ENCODE measurements at places on chromosomes 1 and 21.

GRCh38 chr1:109535481-109535880, 4.2 kb upstream of the GPR61 start:
- DNase-seq = no peak

DNA sequence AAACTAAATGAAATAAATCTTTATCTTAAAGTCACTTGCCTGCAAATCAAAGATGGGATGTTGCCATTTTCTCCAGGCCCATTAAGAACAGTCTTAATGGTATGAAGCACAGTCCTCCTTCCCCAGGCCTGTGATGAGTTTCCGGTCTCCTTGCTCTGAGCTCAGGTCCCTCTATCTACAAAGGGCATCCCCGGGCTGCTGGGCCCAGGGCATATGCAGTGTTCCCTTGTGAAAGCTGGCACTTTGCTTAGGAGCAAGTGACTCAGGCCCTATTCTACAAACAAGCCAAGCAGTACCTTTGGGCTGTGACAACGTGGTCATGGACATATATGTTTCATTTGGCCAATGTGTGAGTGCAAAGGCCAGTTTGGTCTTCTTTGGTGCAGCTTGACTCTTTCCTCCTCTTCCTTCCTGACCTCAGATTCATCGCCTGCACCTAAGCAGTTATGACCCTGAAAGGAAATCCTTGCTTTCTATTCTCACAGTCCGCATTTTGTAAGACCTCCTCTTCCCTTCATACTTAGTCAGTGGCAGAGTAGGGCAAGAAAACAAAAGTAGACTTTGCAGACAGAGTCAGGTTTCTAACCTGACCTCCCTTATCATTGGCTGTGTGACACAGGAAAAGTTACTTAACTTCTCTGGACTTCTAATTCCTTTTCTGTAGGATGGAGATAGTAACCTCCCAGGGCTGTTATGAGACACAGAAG, 109.5 kb downstream of the ERG start:
- no peak for DNase-seq

DNA sequence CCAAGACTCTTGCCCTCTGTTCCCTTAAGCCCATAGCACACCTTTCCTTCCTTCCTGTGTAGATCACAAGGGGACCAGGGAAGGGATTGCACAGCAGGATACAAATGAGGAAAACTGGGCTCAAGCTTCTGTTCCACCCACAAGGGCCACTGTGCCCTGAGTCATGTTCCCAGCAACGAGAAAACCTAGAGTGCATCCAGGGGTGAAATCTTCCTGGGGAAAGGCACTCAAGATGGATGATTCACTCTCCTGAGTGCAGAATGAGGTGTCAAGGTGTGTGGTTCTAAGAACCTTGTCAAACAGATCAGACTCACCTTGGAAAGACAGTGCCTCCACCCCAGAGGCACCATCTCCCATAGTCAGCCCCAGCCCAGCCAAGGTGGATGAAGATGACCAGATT, 40.7 kb upstream of the EYA3 start:
- peak; percentile 53 for DNase-seq

GRCh38 chr1:217140041-217140901, 417.0 kb upstream of the ESRRG start:
- no peak for DNase-seq

DNA sequence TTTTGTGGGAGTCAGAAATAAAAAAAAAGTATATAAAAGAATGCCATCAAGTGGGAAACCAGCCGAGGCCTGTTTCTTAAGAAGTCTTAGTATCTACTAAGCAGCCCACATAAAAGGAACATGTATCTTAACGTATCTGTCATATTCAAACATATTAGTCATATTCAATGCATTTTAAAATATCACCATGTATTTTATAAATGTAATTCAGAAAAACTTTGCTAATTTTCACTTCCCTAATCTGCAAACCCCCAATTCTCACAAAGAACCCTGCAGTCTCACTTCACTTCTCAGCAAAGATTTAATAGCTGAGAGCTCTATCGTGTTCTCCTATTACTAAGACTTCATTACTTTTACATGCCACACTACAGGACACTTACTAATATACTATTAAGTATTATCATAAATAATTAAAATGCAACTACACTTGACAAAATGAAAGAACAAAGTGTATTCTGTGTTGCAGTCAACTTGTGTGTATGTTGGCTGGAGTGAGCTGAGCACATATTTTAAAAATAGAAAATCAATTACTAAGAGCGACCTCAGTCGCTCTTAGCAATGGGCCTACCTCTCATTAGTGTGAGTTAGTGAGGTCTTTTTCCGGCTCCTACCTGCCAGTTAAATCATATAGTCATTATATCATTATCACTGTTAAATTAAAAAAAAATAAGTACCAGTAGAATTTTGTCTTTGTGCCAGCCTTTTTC, 484.3 kb downstream of the LMO4 start:
- DNase-seq = no peak

GRCh38 chr1:109091078-109091838, 694 bp downstream of the TMEM167B start:
- DNase-seq = peak; percentile 76

DNA sequence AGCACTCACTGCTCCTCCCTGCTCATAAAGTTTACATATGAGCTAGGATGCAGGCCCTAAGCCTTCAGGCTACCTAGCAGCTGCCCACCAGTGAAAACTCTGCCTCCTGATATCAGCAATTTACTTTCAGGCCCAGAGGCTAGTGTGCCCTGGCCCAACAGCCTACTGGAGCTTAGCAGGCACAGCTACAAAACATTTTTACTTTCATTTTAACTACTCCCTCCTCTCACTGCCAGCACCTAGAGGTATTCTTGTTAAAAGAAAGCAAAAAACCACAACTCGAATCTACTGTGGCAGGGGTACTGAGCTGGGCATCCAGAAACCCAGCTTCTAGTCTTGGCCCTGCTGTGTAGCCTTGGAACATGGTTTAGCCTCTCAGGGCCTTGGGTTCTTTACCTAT, 5.8 kb upstream of the LORICRIN start:
- no peak for DNase-seq

- no peak for DNase-seq
Observed at GRCh38 chr1:11768821-11769220, 6.8 kb downstream of the C1orf167 start.

DNA sequence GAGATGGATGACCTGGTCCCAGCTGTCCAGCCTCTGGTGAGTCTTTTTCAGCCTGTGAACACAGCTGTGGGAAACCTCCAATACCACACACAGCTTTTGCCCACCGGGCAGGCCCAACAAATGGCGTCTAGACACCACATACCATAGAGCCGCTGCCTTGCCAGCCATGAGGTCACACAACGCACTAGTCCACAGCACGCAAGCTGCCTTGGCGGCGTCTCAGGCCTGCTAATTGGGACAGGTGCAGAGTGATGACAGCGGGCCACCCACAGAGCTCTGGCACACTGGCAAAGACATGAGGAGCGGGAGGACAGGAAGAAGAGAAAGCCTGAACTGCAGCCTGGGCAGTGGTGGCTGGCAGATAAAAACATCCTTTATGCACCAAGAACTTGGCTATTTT, 125.5 kb downstream of the ADAMTS1 start:
- DNase-seq = no peak

- no peak for DNase-seq
Observed at GRCh38 chr1:46749404-46749803, 30.5 kb upstream of the EFCAB14 start.

DNA sequence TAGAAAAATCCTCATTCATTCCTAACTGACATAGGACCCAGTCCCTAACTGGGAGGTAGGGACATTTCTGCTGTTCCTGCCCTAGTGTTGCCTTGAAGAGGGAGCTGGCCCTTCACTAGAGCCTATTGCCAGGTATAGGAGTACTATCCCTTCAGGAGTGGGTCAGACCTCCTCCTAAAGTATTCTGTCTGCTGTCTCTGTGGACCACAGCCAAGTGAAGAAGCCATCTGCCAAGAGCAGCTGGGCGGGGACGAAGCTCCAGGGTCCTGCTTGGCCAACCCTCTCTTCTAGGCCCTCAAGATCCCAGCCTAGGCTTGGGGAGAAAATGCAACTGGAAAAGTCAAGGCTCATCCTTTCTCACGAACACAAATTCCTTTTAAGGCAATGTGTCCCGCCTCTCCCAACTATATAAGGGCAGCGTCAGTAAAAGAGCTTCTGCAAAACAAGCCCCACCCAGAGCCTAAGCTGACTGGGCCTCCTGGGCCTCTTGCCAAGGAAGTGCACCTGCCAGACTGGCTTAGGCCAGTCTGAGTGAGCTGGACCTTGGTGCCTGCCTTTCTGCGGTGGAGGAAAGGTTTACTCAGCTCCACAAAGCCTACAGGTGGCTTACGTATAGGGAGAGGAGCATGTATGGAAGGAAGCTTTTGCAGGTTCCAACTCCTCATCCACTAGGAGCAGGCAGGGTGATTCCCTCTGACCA, 638 bp upstream of the TUFT1 start:
- DNase-seq = peak; percentile 88

- DNase-seq = no peak
Observed at GRCh38 chr1:220703305-220703704, 13.1 kb downstream of the C1orf115 start.

DNA sequence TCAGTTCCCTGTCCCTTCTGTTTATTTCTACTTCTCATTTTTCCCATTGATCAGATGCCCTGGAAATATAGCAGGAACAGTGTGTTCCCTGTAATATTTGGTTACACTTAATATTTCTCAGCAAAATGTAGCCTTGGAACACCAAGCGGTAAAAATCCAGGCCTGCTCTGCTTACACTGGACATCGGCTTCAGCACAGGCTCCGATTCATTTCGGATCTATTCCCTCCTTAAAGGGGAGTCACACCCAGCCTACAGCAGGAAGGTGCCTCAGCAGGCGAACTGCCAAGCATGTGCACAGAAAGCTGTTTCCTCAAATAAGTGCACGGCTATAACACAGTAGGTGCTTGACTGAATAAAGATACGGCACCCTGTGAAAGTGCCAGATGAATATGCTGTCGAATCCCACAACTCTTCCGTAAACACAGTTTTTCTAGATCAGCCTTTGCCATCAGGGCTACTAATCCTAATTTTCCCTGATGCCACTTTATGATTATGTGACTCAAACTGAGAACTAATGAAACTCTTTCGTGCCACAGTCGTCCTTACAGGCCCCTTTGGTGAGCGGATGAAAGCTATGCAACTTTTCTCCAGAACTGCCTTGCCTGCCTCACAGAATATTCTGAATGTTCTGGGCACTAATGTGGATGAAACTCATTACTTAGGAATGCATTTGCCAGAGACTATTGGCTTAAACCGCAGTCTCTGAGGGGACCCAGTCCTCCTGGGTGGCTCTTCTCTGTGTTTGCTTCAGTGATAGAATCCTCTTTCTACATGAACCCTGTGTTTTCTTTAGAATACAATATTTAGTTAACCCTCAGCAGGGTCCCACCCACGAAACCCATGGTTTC, 275.5 kb upstream of the RUNX1 start:
- DNase-seq = peak; percentile 84

DNA sequence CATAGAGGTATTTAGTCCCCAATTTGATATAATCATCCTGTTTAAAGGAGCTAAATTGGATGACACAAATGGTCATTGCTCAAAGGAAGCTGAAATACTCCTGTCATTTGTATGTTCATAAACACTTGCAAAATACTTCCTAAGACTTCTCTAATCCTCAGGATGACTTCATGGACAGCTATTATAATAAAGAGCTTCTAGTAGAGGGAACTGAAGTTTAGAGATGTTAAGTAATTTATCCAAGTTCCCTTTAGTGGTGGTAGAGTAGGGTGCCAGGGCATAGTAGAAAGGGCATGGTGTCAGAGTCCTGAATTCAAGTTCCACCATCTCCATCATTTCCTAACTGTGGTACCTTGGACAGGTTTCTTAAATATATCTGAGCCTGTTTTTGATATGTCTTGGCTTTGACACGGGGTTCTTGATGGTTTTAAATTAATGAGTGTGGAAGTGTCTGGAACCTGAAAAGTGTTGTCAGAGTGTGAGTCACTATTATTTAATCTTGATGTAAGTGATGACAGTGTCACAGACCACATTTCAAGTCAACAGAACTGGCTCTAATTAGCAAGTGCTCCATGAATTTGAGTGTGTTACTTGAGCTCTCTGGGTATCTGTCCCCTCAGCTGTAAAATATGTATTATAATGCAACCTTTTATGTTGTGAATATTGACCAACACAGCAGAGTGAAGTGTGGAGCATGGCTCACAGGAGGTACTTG, 12.1 kb upstream of the GBP6 start:
- DNase-seq = no peak

DNA sequence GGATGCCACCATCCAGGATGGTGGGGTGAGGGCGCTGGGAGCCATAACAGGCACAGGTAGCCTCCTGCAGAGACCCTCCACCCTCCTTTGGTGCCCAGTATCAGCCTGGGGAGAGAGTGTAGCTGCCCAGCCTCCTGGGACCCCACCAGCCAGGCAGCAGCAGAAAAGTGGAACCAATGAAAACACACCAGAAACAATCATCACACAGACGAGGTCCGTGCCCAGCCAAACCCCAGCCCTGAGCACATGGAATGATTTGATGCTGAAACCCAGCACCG, 285.1 kb downstream of the PTPRU start:
- no peak for DNase-seq

- DNase-seq = peak; percentile 14
Observed at GRCh38 chr1:8777867-8778266, 39.6 kb downstream of the RERE start.

DNA sequence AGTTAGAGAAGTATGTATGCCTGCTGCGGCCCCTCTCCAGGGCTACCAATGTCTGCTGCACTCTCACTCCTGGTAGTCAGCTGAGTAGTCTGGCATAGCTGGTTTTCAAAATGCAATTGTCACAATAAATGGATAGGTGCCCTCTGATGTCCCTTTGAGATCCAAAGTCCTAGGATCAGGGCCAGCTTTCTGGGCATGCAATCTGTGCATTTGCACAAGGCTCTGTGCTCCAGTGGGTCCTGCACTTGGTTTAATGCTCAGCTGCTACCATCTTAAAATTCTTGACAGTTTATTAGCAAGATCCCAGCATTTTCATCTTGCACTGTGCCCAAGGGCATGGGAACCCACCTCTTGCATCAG, 233.8 kb downstream of the LTN1 start:
- no peak for DNase-seq

- no peak for DNase-seq
Observed at GRCh38 chr1:3327389-3327702, 127.1 kb upstream of the ARHGEF16 start.

DNA sequence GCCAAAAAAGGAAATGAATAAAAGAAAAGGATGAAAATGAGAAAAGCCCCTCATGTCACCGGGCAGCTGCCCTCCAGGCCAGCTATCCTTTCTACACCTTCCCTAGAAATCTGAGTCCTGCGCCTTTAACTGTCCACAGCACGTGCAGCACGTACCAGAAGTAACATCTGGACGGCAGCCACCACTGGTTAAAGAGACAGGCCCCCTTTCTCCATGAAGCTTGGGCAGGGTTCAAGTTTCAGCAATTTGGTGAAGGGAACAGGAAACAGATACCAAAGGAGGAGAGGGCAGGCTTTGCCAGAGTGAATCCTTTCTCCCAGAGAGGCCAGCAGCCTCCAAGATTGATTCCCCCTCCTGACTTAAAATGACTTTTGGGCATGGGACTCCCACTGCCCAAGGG, 3.6 kb upstream of the KIAA2013 start:
- peak; percentile 75 for DNase-seq
